ENCODE measurements at places on chromosomes 3 and 15.

DNA sequence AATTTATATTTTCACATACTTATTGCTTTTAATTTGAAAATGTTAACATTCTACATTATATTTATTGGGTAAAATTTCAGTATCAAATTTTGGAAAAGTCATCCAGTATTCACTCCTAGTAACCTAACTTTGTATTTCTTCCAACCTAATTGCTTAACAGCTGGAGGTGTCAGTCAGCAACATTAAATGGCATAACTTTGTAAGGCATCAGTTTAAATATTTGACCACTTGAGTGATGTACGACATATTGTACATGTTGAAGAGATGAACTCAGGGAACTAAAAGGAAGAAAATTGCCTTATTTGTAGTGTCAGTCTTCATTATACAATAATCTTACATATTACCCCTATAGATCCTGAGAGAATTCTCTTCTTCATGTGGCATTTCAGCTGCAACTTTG lies 326.8 kb downstream of the NAALADL2 start:
- no peak for DNase-seq

- no peak for DNase-seq
These were observed 161.8 kb upstream of the BFSP2 start for GRCh38 chr3:133238015-133238414.

GRCh38 chr3:171804618-171805389 lies 5.5 kb downstream of the PLD1 start:
- DNase-seq = no peak

- no peak for DNase-seq
These were observed 23.0 kb downstream of the SUCNR1 start for GRCh38 chr3:151896246-151897012.

DNA sequence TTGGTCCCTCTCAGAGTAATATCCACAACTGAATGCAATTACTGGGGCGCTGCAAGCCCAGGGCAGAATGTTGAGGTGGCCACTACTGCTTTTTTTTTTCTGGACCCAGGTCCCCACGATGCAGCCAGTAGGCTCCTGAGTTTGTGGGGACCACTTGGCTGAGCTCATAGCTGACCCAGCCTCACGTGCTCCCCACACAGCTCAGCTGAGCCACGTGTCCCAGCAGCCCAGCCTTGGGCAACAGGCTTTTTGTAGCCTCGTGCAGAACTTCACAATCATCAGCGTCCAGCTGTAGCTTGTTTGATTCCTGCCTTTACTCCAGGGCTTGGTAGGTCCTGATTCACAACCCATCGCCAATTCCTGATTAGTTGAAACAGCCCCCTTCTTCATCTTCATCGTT lies 117.3 kb downstream of the ETFA start:
- no peak for DNase-seq

DNA sequence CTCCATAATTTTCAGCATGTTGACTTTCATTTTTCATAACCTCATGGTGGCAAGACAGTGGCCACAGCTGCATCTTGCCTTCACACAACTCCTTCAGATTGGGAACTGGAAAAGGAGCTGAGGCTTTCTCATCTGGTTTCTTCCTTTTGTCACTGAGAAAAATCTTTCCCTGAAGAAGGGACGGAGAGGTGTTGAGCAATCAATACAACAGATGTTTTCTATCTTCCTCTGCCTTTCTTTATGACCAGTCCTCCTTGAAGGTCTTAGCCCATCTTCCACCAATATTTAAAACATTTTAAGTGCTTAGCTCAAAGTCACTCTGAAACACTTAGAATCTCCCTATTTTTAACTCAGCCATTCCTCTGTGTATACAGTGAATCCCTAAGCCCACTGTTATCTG lies 11.9 kb downstream of the ZNF660 start:
- DNase-seq = no peak

GRCh38 chr15:65115086-65115485 lies at the start of gene UBAP1L:
UBAP1L (minus strand) TSS chr15:65115200; CDS start chr15:65106215, 8,985 bp downstream.
- no peak for DNase-seq

DNA sequence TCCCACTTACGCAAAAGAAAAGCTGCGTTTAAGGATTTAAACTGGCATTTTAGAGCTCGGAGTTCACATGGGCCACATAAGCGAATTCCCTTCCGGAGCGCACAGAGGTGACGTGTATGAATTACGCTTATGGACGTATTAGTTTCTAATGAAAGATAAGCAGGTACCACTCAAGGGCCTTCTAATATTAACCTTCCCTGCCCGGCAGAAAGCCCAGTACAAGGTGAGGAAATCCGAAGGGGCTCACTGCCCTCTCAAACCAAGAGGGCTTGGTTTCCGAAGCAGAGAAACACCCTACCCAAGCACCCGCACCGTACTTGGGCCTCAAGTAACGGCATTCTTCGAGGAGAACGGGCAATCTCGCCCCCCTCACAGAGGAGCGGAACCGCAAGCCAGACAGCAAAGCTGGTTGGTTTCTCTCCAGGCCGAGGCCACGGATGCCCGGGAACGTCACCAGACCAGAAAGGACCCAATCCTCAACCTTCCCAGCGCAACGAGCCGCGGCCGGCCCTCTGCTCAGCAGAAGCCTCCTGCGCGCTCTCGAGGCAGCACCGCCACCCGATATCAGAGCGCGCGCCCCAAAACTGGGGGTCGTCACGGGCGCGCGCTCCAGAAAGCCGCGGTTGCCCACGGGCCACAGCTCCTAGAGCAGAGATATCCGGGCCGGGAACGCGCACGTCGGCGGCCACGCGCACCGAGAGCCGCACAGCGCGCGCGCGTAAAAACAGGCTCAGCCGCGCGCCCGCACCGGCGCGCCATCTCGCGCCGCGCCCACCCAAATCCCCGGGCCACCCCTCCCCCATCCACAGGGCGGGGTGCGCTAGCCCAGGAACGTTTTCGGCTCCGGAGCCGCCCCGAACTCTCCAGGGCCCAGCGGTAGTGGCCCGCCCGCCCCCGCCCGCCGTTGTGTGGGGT lies 676 bp downstream of the QRICH1 start:
- DNase-seq = peak; percentile 55
